GM20000 (cell line): ENCODE measurements at places on chromosomes 16 and 17.

GRCh38 chr16:70577256-70577698 lies 53.7 kb downstream of the SF3B3 start:
- DNase-seq = no peak

GRCh38 chr17:75325827-75326225 lies 36.6 kb upstream of the SLC25A19 start:
- no peak for DNase-seq

DNA sequence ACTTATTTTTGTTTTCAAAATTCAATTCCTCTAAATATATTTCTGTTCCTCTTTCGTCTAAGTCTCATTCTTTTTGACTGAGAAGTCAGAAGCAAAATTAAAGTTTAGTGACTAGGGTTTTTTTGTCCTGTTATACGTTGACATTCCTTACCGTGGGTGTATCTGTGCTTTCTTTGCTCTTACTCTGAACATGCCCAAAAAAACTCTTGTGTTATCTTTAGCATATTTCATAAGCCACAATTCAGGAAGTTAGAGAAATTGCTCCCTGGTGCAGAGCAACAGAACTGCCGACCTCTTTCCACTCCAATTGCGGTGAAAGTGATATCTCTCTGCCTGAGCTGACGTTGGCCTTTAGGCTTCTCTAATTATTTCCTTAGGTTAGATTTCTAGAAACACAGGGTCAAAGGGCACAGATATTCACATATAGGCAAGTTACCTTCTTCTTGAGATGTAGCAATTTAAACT lies 65.7 kb downstream of the CENPV start:
- peak; percentile 43 for DNase-seq

- DNase-seq = no peak
Measured at GRCh38 chr17:13222975-13223374, 205.1 kb upstream of the ELAC2 start.

DNA sequence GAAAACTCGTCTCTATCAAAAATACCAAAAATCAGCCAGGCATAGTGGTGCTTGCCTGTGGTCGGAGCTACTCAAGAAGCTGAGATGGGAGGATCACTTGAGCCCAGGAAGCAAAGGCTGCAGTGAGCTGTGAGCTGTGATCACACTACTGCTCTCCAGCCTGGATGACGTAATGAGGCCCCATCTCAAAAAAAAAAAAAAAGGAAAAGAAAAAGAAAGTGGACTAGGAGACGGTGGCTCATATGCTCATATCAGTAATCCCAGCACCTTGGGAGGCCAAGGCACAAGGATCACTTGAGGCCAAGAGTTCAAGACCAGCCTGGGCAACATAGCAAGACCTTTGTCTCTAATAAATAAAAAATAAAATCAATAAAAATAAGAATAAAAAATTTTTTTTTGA lies 8.8 kb upstream of the SUMO2 start:
- no peak for DNase-seq

- peak; percentile 57 for DNase-seq
Measured at GRCh38 chr17:14359163-14360020, 58.5 kb downstream of the HS3ST3B1 start.

DNA sequence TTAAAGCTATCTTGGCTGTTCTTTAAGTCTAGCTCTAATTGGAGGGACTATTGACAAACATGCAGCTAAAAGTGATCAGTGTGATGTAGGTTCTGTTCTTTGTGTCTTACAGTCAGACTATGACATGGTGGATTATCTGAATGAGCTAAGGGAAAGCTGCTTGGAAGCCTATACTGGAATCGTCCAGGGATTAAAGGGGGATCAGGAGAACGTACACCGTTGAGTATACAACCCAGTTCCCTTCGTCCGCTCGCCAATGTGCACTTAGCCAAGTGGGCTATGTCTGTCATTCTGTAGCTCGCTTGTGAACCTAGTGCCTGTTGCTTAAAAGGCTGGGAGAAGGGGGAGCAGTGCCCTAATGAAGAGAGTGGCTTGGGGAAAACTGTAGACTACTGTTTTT lies 15.8 kb upstream of the TBKBP1 start:
- DNase-seq = no peak

DNA sequence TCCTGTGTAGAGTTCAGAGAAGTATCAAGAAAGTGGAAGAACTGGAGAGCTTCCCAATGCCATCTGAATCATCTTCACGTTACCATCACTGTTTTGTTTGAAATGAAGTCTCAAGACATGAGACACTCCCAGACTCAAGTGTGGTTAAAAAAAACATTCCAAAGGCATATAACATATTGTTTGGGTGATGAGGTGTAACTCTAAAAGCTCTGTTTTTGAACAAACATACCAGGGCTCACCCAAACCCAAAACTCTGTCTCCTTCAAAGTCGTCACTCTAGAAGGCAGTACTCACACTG lies 6.3 kb upstream of the ZCCHC14 start:
- DNase-seq = no peak

- DNase-seq = peak; percentile 15
Measured at GRCh38 chr16:24541233-24541933, 2.0 kb downstream of the RBBP6 start.

GRCh38 chr17:78318407-78318806 lies 41.5 kb downstream of the SOCS3 start:
- no peak for DNase-seq

DNA sequence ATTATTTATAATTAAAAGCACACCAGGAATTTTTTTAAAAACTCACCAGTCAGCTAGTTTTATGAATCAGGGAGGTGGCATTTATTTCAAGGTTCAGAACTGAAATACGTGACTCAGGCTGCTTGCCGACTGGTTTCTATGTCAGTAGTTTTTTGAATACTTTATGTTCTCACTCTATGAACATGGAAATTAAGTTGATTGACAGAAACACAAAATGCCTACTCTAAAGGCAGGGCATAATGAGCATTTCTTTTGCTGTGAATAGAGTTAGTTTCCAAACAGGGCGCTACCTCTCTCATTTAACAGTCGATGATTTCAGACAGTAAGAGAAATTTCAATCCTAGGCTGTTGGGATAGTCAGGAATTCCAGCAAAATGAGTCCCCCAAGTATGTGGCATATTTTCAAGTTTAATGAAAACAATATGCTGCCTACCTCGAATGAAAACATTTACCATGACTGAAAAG lies 6.7 kb downstream of the HS3ST3B1 start:
- DNase-seq = no peak

DNA sequence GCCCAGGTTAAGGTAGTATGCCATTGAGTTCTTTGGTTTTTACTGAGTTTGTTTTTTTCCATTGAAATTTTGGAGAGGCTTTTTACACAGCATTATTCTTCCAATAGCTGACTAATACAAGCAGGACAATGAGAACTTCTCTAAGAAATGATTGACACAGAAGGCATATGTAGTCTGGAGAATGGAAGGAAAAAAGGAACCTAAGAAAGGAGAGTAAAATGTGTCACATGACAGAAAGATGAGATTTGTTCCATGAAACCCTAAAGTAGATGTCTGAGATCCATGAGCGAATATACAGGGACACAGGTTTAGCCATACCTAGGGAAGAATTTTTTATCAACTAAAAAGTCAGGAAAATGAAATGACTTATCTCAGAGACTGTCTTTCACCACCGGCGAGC lies 80.7 kb downstream of the AKAP1 start:
- DNase-seq = no peak

- DNase-seq = no peak
Measured at GRCh38 chr17:17813055-17813724, 23.6 kb downstream of the SREBF1 start.

GRCh38 chr17:51668963-51669246 lies 408.6 kb downstream of the UTP18 start:
- DNase-seq = no peak

DNA sequence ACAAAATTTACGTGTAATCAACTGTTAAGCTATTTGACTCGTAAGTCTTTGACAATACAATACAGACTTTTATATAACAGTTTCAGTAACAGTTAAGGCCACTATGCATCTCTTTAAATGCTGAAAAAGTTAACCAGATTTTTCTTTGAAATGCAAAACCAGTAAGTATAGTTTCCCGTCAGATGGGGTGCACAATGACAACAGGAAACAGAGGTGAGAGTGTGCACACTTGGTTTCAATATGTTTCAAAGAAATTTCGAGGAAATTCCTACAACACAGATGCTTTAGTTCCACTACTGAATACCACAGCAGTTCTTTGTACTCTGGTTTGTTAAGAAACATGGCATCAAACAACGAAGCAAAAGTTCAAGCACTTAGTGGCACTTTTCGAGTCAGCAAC lies 48.4 kb downstream of the RNF157 start:
- peak; percentile 57 for DNase-seq

DNA sequence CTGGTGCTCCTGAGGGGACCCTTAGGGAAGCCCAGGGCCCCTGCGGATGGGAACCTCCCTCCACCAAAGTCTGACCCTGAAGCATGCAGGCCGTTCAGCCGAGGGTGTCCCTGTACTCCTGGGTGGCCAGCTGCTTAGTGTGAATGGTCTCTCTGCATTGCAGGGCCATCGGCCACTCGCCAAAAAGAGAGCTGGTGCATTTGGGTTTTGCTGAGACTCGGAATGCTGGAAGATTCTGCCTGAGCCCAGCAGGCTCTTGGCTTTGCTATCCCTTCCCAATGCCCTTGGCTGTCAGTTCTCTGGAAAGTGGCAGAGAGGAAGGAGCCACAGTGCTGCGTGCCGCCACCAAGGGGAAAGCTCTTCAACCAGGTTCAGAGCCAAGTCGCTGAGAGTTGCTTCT lies 2.8 kb downstream of the MEOX1 start:
- no peak for DNase-seq

DNA sequence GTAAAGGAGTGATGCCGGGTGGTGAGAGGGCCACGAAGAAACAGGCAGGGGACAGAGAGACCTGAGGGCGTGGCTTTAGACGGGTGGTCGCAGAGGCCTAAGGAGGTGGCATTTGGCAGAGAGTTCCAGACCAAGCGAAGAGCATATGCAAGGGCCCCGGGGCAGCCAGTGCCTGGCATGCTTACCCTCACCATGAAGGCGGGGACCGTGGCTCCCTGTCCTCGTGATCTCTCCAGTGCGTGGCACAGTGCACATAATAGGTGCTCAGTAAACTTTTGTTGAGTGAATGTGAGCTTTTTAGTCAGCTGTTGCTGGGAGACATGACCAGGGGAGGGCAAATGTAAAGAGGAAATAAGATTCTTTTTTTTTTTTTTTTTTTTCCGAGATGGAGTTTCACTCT lies 245.6 kb upstream of the GSE1 start:
- no peak for DNase-seq

GRCh38 chr16:61332461-61332860 lies 703.8 kb downstream of the CDH8 start:
- no peak for DNase-seq

DNA sequence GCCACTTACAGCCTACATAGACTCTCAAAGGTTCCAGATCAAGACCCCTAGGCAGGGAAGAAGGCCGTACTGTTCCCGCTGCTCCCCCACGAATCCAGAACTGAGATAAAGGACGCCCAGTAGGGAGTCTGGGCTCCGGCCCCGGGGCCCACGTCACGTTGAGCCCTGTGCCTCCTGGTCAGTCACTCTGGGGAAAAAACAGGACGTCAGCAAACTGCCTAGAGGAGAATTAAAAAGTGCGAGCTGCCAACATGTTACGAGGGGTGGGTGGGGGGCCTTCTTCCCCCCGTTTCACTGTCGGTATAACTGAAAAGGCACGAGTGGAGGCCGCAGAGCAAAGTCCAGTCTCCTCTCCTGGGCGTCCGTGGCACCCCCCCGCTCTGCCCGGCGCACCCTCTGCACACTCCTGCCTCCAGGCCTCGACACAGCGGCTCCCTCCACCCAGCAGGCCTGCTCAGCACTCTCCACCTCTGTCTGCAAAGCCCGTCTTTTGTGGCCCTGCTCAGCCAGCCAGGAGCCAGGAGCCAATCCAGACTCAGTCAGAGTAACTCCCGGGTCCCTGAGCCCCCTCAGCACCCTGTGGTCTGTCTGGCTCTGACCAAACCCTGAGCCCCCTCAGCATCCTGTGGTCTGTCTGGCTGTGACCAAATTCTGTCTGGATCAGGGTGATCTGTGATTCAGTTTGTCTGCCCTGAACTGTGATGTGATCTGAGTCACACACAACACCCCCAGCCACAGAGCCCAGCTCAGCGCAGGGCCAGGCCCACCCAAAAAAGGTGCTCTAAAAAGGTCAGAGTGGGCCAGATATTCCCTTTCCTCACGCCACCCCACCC lies 6.2 kb downstream of the ITGAE start:
- no peak for DNase-seq

- DNase-seq = no peak
Measured at GRCh38 chr17:39736319-39737165, 1.2 kb upstream of the GRB7 start.

GRCh38 chr17:7833795-7834541 lies at the start of gene KDM6B:
Gene KDM6B (plus strand): TSS chr17:7834217. CDS start chr17:7845555, 11,338 bp downstream.
- peak; percentile 91 for DNase-seq

- DNase-seq = no peak
Measured at GRCh38 chr17:49381033-49381432, 19.0 kb upstream of the ZNF652 start.

DNA sequence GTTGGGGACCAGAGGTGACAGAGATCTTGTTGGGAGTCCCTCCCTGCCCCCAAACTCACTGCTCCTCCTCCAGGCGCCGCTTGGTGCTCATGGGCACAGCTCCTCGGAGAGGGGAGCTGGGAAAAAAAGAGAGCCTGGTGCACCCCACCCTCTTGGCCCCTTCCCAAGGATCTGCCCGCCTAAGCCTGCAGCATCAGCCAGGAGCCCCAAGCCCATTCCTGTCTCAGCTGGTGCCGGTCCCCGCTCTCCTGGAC lies 400 bp downstream of the HCFC1R1 start:
- no peak for DNase-seq

- peak; percentile 33 for DNase-seq
Measured at GRCh38 chr16:53372992-53373871, 61.0 kb upstream of the RBL2 start.

GRCh38 chr17:68910789-68911431 lies 44.3 kb downstream of the ABCA8 start:
- no peak for DNase-seq

DNA sequence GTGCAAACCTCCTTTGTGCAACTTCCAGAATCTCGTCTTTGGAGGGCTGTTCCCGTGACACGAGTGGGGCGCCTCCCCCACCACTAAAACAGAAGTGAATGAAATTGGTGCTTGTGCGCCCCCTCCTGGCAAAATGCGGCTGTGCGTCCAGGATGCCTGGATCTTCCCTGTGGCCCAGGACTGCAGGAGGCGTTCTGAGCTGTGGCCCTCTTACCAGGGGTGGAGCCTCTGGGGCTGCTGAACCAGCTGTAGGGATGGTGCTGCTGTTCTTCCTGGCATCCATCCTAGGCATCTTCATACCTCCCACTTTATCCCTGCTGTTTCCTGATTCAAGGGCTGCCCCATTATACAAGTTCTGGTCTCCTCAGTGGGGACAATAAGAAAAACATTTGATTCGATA lies 18.5 kb upstream of the NAGLU start:
- DNase-seq = peak; percentile 73

GRCh38 chr17:2089021-2089422 lies 34.1 kb downstream of the HIC1 start:
- no peak for DNase-seq

- no peak for DNase-seq
Measured at GRCh38 chr16:11605891-11606290, 19.2 kb upstream of the LITAF start.
